Neural progenitor cell (in vitro differentiated cells): ENCODE measurements at places on chromosomes 16 and 17.

- no peak for DNase-seq
Measured at GRCh38 chr16:27181019-27181790, 22.1 kb upstream of the KDM8 start.

- DNase-seq = no peak
Measured at GRCh38 chr16:18003033-18003432, 333.5 kb downstream of the NPIPA8 start.

DNA sequence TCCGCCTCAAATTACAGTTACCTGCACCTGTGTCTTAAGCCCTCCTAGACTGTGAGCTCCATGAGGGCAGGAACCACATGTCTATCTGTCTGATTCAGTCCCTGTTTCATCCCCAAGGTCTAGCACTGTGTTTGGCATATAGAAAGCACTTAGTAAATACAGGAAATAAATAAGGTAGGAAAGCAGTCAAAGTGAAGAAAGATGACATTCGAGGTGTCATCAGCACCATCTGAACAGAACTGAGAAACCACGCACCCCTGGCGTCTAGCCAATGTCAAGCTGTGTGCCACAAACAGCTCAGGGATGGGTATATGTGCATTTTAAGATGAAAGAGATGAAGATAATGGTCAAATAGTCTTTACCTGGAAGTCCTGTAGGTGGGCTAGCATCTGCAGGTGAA, 79.6 kb upstream of the ATP2A3 start:
- no peak for DNase-seq

GRCh38 chr17:50499721-50500120, 8.5 kb upstream of the MYCBPAP start:
- no peak for DNase-seq

DNA sequence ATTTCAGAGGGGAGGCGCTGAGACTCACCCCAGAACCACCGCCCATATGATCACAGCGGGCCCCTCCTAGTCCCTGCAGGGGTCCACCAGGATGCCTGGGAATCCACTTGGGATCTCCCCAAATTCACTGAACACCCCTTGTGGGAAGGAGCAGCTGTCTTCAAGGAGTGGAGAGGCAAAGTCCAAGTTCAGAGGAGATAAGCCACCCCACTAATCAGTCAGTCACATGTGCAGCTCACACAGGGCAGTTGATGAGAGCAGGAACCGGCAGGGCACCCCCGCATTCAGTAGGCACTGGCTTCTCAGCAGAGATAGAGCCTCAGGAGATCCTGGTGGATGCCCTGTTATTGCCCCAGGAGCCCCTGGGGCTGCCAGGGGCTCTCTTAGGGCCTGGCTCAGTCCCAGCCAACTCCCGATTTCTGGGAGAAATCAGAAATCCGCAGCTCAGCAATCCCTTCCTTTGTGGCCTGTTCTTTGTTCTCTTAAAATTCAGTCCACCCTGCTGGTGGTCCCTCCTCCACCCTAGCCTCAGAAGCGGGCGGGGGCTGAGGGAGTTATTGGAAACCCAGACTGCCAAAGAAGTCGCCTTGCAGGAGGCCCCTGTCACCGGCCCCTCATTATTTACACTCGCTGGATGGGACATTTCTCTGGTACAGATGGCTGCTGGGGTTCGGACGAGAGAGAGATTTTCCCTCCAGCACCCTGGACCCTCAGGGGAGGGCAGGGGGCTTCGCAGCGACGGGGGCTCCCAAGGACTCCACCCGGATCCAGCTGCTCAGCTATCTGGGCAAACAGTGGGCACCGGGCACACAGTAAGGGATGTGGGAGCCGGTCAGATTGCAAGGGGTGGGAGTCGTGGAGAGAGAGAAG, 1.8 kb downstream of the CDC42EP4 start:
- DNase-seq = peak; percentile 84

- no peak for DNase-seq
Measured at GRCh38 chr16:17439580-17439979, 31.2 kb downstream of the XYLT1 start.

DNA sequence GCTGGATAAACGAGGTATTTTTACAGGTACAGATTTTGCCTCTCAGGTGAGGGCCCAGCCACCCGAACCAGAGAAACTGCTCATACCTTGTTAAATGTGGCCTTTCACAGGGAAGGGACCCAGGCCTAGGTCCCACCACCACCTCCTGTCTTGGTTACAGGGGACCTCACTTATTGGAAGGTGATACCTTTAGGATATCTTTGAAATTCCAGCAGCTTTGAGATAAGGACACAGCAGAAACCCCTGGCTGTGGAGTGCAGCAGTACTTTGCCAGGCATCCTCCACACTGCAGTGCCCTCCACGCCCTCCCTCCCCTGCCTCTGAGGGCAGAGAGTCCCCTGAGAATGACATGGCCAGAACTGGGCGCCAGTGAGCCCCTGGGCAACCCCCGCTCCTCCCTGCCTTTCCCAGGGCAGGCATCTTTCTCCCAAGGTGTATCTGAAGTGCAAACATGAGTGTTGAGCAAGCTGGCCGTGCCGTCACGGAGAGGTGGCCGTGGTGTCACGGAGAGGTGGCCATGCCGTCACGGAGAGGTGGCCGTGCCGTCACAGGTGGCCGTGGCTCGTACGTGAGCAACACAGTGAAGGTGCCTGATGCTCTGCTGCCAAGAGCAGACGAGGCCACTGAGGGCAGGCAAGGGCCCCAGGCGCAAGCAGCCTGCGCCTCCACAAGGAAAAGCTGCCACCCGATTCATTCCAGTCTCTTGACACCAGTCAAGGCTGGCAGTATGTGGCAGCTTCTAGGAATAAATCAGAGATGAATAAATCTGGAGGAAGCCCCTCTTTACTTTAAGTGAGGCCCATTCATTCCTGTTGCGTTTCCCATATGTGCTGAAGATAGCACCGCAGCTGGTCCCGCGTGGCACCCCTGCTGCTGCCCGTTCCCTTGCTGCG, 134.5 kb upstream of the CHMP6 start:
- no peak for DNase-seq

GRCh38 chr17:5191541-5192417, at the start of gene ZNF594:
Gene ZNF594 (minus strand): TSS chr17:5191868. CDS start chr17:5184256, 7,612 bp downstream.
- DNase-seq = peak; percentile 96
